ENCODE measurements at places on chromosomes 16 and 17.

DNA sequence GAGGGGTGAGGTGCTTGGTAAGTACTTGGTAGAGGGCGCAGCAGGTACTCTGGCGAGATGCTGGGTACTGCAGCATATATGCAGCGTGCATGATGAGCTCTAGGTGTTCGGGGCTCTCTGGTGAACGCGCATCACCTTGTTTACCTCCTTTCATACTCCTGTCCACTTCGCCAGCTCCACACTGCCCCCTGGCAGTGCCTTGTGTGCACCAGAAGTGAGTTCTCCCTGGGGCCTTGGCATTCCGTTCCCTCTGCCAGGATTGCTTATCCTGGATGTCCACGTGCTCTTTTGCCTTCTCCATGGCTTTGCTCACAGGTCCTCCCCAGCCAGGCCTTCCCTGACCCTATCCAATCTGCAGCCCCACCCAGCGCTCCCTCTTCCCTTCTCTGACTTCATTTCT is 154.2 kb downstream of the MRM1 start:
- DNase-seq, result no peak

DNA sequence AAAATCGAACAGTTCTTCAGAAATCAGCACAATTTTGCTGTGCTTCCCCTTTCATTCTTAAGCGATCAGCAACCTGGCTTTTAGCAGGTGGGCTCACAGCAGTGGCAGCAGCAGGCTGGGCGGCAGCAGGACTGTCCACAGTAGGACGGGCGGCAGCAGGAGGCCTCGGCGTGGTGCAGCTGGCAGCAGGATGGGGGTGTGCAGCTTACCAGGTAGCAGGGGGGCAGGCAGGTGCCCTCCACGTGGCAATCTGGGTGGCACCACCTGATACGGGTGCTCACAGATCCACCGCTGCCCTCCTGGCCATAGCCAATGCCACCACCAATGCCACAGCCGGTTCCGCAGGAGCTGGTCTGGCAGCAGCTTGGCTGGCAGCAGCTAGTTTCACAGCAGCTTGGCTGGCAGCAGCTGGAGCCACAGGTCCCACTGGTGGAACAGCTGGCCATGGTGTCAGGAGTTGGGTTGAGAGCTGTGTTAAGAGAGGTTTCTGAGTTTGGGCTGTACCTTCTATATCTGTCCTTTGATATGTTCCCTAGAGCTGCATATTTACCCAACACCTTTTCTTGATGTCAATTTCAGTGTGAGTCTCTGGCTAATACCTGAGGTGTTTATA is at the start of gene KRTAP1-4:
Gene KRTAP1-4 (minus strand): TSS at position 563 of the 613 bp plus-strand sequence. CDS start 117 bp downstream, at position 446.
- no peak for DNase-seq

DNA sequence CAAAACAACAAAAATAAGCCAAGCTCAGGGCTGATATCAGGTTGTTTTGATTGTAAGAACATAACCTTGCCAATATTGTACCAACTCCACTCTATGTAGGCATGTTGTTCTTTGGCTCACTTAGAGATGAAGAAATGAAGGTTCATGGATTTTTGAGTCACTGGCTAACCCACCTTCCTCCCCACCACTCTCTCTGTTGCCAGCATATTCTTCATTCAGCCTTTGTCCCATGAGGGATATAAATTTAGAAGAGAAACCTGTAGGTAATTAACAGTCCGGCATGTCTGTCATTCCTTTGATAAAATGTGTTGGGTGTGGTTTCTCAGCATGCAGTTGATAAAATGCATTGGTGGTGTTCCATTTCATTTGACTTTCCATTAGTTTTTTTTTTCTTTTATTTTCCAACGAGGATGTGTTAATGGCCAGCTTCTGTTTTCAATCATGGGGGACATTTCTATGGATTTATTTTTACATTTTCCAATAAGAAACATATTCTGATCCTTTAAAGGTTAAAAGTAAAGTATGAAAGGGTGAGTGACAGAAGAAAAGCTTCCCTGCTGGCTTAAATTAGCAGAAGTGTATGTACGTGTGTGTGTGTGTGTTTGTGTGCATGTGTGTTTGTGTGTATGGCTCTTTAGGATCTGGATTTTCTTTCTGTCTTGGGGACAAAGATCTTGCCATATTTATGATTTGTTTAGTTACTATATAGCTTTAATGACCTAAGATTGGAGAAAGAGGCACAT is 166.2 kb upstream of the KCNJ16 start:
- DNase-seq, result no peak

GRCh38 chr16:87359121-87359520 is 24.5 kb downstream of the FBXO31 start:
- no peak for DNase-seq

GRCh38 chr17:42155614-42156045 is 841 bp upstream of the RAB5C start:
- no peak for DNase-seq
